Memory B cell (primary cell): ENCODE measurements at places on chromosomes 1 and 21.
A peak's percentile ranks its signal among the peaks of the same experiment; 100 is the strongest.

DNA sequence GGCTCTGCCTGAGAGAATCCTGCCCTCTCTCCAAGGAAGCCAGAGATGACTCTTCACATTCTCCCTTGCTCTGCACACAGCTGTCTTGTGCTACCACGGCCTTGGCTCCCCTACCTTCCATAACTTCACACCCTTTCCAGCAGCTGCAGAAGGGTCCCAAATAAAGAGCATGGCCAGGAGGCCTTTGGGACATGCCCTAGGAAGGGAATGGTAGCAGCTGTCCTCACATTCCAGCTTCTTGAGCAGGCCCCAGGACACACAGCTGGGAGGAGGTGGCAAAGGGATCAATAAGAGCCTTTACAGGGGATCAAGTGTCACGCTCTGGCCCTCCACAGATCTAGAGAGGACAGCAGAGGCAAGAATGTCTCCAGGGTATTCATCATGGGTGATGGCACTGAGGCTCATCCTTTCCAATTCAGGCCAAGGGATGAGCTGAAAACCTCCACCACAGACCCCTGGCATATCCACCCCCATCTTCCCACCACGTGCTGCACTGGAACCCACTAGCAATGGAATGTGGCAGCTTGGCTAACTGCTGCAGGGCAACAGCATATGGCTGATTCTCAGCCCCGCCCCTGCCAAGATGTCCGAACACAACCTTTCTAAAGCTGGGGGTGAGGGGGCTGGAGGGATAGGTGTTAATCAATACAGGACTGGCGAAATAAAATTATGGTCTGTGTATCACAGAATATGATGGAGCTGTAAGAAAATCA, 17.8 kb upstream of the RAB29 start:
- DNase-seq: no peak

GRCh38 chr1:163842571-163842970, 520.8 kb downstream of the NUF2 start:
- DNase-seq: no peak

GRCh38 chr1:31788138-31788824, 24.1 kb upstream of the ADGRB2 start:
- DNase-seq: peak; percentile 96

DNA sequence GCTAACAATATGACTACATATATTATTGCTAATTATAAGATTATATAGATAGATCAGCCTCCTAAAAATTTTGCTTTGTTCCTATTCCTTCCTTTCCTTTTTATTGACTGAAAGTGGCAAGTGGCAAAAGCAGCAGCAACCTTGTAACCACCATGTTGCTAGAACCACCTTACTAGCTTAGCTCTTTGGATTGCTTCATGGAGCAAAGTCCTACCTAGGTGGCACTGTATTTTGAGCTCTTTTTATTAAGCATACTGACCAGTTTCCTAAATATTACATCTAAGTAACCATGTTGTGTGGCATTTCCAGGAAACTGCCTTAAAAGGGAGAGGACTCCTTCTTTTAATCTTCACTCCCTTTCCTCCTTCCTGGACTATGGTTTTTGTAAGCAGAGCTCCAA, 90.8 kb downstream of the UCHL5 start:
- DNase-seq: no peak

DNA sequence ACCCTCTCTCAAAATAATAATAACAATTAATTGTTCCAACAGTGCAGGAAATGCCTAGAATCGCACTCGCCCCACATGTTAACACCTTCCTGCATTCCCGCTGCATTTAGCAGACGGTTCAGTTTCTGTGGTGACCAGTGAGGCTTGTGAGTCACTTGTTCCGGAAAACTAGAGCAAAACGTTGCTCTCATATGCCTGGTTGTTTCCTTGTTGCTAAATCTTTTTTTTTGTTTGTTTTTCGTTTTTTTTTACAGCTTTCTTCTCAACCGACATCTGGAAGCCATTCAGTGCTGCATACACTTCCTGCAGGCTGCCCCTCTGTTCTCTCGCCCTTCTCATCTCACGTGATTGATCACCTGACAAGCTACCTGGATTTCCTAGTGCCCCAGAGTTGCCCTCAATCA, 56.9 kb upstream of the TMPRSS2 start:
- DNase-seq: no peak

DNA sequence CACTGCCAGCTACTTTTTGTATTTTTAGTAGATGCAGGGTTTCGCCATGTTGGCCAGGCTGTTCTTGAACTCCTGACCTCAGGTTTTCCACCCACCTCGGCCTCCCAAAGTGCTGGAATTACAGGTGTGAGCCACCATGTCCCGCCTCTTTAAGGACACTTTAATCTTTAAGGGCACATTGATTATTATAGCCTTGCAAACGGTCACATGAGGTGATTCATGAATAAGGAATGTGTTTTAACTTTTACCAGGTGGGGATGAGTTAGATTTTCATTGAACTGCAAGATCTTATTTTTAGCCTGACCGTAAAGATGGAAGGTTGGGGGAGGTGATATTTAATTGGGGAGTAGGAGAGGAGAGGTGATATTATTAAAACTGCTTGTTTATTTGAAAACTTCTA, 61.9 kb downstream of the TBCE start:
- no peak for DNase-seq

GRCh38 chr1:187504779-187505178, 676.0 kb downstream of the PLA2G4A start:
- DNase-seq: no peak

- DNase-seq: no peak
Observed at GRCh38 chr21:42202321-42202720, 16.6 kb upstream of the ABCG1 start.

DNA sequence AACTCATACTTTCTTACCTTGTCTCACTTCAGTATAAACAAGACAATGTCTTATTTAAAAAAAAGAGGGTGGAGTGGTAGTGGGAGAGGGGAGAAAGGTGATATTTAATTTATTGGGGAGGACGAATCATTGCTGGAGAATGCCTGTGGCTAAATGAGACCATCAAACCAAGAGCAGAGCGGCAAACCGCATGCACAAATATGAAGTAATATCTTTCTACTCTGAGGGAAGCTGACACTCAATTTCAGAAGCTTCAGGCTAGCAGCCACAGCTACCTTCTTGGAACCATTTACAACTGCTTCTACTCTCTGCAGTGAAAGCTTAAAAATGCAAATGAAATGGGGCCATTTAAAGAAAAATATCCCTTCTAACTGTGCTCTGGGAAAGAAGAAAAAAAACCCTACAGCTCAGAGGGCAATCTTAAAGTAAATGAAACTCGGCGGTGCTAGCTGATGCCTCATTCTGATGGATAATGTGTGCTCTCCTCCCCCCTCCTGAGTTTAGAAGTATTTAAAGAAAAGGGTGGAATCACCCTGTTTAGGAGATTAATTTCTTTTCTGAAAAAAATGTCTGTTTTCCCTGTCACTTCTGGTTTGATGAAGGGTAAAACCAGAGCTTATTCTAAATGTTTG, 178.2 kb upstream of the CAMK1G start:
- DNase-seq: no peak

GRCh38 chr1:28157894-28158293, 18.6 kb downstream of the PTAFR start:
- DNase-seq: no peak

GRCh38 chr1:32464716-32465577, at the start of gene ZBTB8B:
TSS of gene ZBTB8B (plus strand) at chr1:32465072. CDS start at chr1:32470625, 5,553 bp downstream.
- peak; percentile 26 for DNase-seq

- no peak for DNase-seq
Observed at GRCh38 chr1:163231385-163231784, 28.7 kb upstream of the RGS5 start.

DNA sequence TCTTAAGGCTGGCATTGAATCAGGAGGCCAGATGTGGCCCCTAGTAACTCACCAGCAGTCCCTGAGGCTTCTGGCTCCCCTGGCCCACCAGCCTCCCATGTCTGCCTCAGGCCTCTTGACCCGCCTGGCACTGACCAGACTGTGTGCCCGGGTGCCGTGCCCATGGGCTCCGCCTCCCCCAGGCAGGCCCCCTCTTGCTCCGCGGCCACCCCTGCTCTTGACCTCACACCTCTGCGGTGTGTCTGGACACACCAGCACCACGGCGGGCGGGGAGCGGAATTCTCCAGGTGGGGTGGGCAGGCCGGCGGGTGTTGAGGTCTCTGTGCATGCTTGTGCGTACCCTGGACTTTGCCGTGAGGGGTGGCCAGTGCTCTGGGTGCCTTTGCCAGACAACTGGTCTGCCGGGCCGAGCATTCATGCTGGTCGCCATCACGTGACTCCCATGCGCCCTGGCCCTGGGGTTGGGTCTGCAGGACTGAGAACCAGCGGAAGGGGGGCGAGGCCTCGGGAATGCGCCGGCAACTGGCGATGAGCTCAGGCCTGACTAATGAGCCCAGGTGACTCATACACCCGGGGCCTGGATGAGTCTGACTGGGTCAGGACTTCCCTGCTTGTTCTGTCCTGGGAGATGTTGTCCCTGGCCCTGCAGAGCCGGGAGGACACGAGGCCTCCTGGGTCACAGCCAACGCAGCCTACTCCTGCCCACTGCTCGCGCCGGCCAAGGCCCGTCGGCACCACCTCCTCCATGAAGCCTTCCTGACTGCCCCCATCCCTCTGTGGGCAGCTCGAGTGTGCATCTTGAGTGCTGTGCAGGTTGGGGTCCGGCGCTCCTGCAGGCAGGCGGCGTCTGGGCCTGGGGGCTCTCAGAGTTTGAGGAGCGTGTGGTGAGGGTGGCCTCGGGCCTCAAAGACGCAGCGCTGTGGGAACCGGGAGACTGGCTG, 22.6 kb downstream of the COL18A1 start:
- DNase-seq: no peak

GRCh38 chr1:176187001-176187400, 20.1 kb downstream of the COP1 start:
- no peak for DNase-seq

DNA sequence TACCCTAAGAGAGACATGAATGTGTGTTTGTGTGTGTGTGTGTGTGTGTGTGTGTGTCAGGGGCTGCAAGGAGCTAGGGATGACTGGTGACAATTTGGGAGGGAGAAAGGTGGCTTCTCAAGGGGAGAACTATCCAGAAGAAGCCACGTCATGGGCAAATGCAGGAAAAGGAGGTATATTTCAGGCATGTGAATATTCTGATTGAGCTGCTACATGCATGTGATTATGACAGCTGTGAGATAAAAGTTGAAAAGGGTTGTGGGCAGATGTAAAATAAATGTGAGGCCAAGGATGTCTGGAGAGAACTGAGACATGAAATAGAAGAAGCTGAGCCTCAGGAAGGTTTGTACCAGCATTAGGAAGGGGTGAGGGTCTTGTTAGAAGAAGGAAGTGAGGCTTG, 4.5 kb downstream of the CYP4A11 start:
- DNase-seq: no peak

DNA sequence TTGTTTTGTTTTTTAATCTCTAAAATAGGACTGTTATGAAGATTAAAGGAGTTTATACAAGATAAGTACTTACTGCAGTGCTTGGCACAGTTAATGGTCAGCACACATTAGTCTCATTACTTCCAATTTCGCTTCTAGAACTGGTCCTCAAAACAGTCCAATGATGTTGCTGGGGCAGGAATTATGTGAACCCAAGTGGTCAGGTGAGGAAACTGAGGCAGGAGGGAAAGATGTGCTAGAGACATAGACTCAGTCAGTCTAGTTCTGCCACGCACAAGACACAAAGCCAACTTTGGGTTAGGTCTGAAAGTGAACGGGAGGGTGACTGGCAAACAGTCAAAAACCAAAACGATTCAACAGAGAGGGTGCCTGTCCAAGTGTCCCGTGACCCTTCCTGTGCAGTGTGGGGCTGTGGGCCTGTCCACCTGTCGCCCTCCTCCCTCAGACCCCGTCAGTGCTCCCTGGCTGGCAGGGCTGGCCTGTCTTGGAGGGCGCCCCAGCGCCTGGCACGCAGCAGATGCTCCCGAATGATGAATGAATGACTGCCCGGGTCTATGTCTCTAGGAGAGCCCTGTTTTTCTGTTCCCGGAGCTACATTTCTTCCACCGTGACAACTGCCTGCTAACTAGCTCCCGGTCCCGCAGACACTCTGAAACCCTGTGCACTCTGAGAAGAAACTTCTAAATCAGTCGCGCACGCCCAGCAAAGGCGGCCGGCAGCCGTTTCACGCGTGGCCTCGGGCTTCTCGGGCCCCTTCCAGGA, 2.4 kb downstream of the LRP8 start:
- DNase-seq: no peak

- DNase-seq: no peak
Observed at GRCh38 chr21:39073063-39073462, 110.2 kb downstream of the PSMG1 start.

- no peak for DNase-seq
Observed at GRCh38 chr1:234316937-234317336, 56.3 kb upstream of the COA6 start.

- no peak for DNase-seq
Observed at GRCh38 chr21:42156690-42157605, 62.0 kb upstream of the ABCG1 start.

GRCh38 chr1:198169672-198170071, 12.9 kb downstream of the NEK7 start:
- DNase-seq: no peak

- no peak for DNase-seq
Observed at GRCh38 chr1:153626904-153627714, at the start of gene S100A13. TSS of gene S100A13 (minus strand) at chr1:153627505. CDS start at chr1:153626472, 1,033 bp downstream.

GRCh38 chr1:177305040-177306018, 134.6 kb downstream of the BRINP2 start:
- no peak for DNase-seq

- no peak for DNase-seq
Observed at GRCh38 chr1:183903101-183903500, 98.2 kb downstream of the RGL1 start.

DNA sequence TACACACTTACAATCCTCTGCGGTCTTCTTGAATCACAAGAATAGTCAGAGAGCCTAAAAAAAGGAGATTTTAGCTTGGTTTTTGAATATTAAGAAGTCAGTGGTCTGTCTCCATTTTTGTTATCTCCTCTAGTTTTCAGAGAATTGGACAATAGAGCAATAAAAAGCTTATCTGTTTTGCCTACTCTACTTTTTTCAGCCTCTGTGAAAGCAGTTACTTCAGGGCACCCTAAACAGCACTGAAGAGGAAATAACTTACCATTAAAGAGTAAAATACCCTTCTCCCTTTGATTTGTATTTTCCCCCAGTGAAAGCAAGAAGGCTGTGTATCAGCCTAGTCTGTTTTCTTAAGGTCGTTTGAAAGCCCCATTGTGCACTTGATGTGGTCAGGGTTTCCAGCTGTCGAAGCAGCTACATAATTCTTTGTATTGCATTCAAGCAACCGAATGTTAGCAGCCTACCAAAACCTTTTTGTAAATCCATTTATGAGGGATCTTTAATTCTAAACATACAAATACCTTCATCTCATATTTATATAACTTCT, 1.0 kb downstream of the NTMT2 start:
- no peak for DNase-seq

DNA sequence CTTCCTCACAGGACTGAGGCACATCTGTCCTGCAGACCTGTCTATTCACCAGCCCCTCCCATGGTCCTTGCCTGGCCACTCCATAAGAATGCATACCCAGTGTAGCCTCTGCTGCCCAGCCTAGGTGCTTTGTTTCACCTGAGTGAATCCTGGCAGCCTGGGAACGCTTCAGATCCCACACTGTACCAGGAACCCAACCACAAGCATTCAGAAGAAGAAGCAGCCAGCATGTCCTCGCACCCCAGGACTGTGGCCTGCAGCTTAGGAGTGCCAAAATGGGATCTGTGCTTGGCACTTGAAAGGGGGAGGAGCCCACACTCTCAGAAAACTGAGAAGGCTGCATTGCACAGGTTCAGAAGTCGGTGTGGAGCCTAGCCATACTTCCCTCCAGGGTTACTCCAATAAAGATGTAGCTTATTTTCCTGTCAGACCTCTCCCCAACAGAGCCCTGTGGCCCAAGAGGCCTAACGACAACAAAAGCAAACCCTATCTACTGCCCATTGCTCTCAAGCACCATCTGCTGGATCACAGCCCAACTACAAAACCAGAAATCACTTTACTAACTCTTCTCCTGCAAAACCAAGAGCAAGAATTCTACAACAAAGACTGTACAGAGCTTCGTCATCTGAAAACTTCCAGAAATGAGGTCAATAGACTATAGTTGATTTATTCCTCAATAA, 923.1 kb upstream of the NEGR1 start:
- no peak for DNase-seq
